ENCODE measurements at places on chromosomes 12 and 14. TPM values are rescaled to one million over a fixed set of nuclear protein-coding genes. Genes with fewer than 3 reads are reported as not detected.
A peak's percentile ranks its signal among the peaks of the same experiment; 100 is the strongest.

The GLI1 gene
- total RNA-seq: 6.4 TPM

The TOX4 gene
- total RNA-seq: 56.6 TPM

The APOF gene
- not detected for total RNA-seq

DNA sequence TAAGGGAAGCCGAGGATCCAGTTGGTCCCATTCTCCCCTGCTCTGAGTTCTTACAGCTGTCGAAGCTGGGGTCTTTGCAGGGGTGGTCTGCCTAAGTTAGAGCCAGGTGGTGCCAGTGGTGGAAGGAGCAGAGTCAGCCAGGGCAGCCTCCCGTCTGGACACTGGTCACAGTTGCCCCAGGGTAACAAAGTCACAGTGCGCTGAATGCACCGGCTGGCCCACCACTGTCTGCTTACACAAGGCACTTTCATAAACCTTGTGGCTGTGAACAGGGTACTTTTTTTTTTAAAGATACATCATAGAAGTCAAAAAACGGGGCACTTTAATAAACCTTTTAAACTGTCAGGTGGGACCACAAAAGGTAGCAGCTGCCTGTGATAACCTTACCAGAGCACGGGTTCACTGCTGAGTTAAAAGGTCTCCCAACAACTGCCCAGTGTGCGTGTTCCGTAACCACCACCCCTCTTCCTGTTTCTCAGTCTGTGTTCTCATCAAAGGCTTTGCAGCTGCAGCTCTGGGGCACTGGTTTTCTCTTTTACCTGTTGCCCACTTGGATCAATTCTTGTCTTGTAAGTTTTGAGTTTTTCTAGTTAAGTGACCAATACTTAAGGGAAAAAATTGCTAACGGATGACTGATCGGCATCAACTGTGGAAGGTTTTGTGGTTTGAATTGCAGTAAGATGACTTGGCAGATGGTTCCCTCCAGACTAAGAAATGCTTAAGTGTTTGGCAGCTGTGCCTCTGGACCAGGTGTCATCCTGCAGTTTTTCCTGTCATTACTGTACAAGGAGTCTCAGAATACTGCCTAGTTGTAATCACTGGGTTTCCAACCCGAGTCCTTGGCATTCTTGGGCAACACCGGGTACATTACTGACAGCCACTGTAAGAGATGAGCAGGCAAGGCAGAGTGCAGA, 55.9 kb downstream of the DYNC1H1 start:
- no peak for DNase-seq

GRCh38 chr14:102323102-102323501, 3.6 kb downstream of the ZNF839 start:
- DNase-seq: peak; percentile 82

The NRXN3 gene
- total RNA-seq: not detected

DNA sequence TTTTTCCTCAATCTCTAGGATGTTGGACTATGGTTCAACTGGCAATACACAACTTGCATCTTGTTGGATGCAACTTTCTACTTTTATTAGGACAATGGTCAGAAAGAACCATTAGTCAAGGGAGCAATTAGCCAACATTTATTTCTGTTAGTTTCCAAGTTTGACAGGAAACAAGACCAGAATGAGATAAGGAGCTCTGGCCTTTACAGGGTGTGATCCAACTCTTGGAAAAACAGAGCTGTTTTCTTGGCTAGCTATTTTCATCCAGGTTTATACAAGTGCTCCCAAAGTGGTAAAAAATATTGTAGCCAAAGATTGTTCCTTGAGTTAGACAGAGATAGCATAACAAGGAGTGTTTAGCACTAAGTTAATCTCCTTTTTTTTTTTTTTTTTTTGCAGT, 3.9 kb upstream of the SYNE2 start:
- DNase-seq: no peak

The FOXN4 gene
- 0.78 TPM for total RNA-seq

The TMEM179 gene
- not detected for total RNA-seq

GRCh38 chr14:87233266-87233665, 759.7 kb downstream of the GALC start:
- no peak for DNase-seq

The AQP6 gene
- total RNA-seq: 0.37 TPM

DNA sequence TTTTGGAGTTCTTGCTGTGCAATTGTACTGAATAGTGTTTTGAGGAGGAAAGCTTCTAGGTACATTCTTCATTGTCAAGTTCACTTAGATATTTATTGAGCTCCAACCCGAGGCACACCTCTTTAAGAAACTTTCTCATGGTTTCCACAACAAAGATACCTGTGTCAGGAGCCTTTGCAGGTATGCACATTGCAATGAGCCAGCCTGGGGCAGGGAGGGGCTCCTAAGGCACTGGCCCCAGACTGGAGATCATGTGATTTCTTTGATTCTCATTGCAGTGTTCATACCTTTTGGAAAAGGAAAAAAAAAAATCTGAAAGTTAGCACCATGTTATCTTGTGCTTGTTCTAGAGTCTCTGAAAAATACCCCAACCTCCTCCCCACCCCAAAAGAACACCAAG, 80.3 kb downstream of the PRMT8 start:
- DNase-seq: no peak

The C14orf39 gene
- total RNA-seq: not detected

GRCh38 chr12:124847113-124848074, 16.3 kb downstream of the SCARB1 start:
- DNase-seq: peak; percentile 89

DNA sequence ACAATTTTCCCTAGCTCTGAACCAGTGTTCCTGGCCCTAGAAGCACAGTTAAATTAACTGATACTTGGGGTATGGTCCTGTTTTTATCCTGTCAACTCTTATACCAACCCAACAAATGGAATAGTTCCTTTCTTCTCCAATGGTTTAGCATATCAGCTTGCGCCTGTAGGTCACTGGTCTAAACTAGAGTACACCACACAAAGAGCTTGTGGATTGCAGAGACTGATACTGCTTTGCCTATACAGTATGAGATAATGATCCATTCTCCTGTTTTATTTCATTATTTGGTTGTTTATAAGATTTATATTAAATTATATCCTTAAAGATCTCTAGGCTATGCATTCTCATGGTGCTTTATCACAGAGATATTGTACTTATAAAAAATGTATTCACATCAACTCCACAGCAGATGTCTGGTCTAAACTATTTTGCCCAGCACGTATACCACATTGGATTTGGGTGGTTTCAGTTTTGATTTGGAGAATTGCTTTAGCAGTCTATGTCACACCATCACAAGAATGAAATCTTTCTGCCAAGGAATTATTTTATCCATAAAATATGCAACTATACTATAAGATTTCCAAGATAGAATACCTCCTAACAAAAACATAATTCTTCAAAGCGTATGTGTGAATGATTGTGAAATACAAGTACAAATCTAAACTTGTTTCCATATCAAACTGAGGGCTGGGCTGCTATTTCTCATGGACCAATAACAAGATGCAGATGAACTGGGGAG, 142.1 kb downstream of the SLC16A7 start:
- no peak for DNase-seq

- DNase-seq: no peak
Measured at GRCh38 chr12:117807355-117807754, 161.4 kb downstream of the KSR2 start.

- no peak for DNase-seq
Measured at GRCh38 chr14:60353420-60353819, 104.4 kb downstream of the PPM1A start.

- no peak for DNase-seq
Measured at GRCh38 chr12:57764662-57765002, 2.2 kb downstream of the CYP27B1 start.

DNA sequence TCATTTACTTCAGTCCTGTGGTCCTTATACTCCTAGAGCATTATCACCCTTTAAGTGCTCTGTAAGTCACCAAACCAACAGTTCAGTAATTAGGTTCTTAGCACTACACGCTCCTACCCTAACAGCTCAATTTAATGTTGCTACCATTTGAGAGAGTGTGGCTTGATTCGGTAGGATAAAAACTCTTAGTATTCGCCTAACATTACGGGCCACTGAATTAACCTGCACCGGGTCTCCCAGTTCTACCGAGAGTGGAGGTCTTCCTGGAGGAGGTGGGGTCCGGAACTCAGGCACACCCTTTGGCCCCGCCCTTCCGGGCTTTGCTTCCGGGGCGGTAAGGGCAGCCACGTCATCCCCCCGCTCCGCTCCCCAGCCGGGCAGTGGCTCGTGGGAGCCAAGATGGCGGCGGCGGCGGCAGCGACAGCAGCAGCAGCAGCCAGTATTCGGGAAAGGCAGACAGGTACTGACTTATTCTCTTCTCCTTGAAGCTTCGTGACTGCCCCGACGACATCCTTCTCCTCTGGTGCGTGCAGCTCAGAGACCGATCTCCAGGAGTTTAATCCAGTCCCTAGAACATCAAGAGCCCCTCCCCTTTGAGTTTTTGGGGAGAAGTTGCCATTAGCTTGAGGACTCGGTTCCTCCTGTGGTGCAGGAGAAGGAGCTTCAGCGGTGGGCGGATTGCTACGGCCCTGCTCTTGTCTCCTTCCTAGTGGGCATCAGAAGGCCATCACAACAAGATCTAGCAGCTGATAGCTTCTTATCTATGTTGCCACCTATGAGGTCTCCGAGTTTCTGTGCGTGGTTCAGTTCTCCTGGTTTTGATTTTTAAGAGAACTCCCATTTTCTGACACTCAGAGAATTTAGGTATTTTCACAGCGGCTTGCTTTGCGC, at the start of gene SCFD1:
TSS of gene SCFD1 (plus strand) at position 380 of the 891 bp plus-strand sequence. CDS start at position 400, 20 bp downstream.
- peak; percentile 95 for DNase-seq

The AMIGO2 gene
- total RNA-seq: 155 TPM

The PTCSC3 gene
- total RNA-seq: not detected

The TSPAN19 gene
- total RNA-seq: not detected

GRCh38 chr14:80404413-80404812, 193.1 kb upstream of the DIO2 start:
- no peak for DNase-seq

DNA sequence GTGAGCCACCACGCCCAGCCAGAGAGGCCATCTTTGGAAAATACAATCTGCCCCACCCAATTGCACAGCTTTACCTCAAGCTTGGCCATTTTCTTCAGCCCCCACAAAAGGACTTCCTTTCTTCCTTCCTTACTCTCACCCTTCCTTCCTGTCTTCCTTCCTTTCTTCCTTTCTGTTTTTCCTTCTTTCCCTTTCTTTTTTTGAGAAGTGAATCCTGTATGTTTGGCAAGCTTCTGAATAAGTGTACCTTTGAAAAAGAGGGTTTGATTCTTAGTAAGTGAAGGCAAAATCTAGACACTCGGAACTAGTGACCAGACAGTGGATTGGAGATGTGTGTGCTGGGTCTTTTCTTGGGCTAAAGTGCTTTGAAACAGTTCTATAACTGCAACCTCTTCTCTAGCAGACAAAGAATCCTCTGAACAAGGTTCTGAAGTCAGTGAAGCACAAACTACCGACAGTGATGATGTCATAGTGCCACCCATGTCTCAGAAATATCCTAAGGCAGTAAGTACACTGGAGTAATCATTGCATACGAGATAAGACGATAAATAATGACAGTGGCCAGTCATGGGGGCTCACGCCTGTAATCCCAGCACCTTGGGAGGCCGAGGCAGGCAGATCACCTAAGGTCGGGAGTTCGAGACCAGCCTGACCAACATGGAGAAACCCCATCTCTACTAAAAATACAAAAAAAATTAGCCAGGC, 49.5 kb downstream of the SUPT16H start:
- no peak for DNase-seq

DNA sequence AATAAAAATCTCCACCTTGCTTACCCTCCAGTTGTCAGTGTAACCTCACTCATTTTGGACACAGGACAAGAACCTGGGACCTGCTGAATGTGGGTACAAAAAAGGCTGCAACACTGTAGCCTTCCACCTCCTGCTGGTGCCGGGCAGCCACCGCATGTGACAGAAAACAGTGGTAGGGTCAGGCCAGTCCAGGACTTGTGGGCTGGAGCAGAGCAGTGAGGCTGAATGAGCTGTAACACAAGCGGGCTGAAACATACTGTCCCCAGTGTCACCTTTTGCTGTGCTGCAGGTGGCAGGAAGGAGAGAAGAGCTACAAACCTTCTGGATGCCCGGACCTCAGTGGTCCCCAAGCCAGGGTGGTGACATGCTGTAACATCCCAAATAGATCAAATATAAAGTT, 465.4 kb upstream of the FOXG1 start:
- no peak for DNase-seq

The WDHD1 gene
- total RNA-seq: 14.8 TPM

The SLC11A2 gene
- total RNA-seq: 24.6 TPM

DNA sequence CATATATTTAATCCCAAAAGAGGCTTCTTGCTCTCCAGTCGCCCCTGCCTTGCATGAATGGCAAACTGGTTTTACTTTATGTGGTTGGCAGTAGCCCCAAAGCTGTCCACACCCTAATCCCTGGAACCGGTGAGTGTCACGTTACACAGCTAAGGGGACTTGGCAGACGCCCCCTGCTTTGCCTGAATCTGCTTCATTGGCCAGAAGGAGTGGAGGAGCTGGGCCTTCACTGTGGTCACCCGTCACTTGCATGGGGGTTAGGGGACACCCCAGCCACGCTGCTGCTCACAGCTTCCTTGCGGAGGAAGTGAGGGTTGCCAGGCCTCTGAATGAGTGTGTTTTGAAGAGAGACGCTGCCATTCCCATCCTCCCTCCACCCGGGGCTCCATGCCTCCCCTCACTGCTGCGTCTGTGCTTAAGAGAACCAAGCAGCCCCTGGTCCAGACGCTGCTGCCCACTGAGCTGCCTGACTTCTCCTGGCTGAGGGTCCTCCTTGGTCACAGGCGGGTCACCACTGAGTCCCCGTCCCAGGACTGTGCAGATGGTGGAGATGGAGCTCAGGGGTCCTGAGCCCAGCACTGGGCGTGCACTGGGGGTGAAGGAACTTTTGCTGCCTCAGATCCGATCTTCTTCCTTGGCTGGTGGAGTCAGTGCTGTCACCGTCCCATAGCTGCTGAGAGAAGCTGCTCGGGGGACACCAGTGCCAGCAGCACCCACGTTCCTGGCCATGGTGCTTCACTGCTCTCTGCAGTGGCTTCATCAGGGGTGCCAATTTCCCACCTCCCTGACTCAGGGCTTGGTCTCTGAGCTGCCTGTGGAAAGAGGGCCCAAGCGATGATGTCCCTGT, 39.8 kb downstream of the GALNT9 start:
- DNase-seq: no peak

DNA sequence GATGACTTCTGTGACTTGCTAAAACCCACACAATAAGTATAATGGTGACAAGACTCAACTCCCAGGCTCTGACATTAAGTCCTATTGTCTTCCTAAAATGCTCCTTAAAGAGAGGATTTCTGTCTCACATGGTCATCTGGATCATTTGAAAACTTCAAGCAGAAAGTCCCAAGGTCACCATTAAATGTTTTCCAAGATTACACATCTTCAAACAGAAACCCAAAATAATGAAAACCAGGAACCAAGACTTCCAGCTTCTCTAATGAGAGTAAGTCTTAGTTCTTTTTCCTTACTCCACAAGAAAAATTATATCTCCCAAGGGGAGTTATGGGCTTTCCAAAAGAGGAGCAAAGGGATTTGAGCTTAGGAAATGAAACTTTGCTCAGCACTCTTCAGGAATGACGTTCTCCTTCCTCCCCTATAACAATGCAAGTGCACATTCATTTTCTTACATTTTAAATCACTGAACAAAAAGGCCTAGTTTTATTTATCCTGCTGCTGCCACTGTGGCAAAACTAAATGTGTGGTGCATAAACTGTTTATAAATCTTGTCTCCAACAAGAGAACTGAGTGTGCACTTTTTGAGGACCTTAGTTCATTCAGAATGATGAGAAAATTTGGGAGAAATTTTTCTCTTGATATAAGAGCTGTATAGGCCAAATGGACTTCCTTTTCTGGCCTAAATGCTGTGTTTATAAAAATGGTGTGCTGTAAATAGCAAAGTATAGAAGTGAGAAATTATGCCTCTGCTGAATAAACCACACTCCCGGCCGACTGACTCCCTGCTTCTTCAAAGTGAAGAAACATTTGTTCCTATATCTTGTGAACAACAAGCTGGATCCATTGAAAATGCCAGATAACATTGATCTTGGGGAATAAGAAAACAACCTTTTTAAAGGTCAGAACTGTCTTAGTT, 148.4 kb upstream of the PLEKHG7 start:
- no peak for DNase-seq

Measured in G401 (cell line).